Body of pancreas (tissue), 4 donors: ENCODE measurements at places on chromosomes 16 and 17.

GRCh38 chr17:38329284-38329683, 14.5 kb downstream of the GPR179 start:
- no peaks in the 10 kb centered on the region for H3K4me1 ChIP-seq
- H3K27ac ChIP-seq: no peak overlapping the region
- no peaks in the 10 kb centered on the region for H3K27me3 ChIP-seq
- no peaks in the 10 kb centered on the region for H3K36me3 ChIP-seq
- H3K4me3 ChIP-seq: no peak overlapping the region
- DNase-seq: no peak

- no peak overlapping the region for H3K4me3 ChIP-seq
- H3K27me3 ChIP-seq: no peaks in the 10 kb centered on the region
- H3K36me3 ChIP-seq: no peaks in the 10 kb centered on the region
- H3K4me1 ChIP-seq: no peaks in the 10 kb centered on the region
Measured at GRCh38 chr16:35308674-35309073, 1849.3 kb downstream of the TP53TG3F start.

DNA sequence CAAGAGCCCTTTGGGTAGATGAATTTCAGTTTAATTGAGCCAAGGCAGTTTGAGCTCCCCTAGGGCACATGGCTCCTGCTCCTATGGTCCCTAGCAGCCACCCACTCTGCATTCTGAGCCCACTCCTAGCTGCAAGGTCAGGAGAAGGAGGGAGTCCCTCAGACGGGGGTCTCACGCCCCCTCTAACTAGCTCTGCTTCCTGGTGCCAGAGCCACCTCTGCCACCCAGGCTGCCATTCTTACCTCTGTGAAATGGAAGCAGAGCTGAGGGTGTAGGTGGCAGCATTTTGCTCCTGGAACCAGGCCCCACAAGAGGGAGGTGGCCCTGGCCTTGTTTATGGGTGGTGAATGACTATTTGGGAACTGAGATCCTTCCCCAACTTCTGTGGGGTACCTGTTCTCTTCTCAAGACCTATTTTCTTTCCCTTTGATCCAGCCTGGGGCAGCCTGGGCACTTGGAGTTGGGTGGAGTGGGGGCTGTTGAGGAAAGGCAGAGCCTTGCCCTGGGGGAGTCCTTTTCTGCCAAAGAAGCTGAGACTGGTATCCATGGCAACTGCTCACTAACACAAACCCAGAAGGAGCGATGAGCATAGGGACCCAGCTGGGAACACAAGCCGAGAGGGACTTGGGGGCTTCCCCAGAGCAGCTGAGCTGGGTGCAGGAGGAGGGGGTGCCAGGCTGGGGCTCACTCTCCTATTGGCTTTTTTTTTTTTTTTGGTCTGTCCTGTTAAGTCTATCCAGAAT, 4.8 kb downstream of the SPNS2 start:
- H3K27me3 ChIP-seq: no peaks in the 10 kb centered on the region
- no peak for DNase-seq
- no peak overlapping the region for H3K4me3 ChIP-seq
- no peaks in the 10 kb centered on the region for H3K36me3 ChIP-seq

GRCh38 chr17:50979524-50979927, 113.4 kb upstream of the TOB1 start:
- no peaks in the 10 kb centered on the region for H3K4me1 ChIP-seq
- peaks cover 4% of the 10 kb centered on the region for H3K36me3 ChIP-seq
- no peak for DNase-seq
